ENCODE measurements at places on chromosomes 12 and 14. TPM values are rescaled to one million over a fixed set of nuclear protein-coding genes. Genes with fewer than 3 reads are reported as not detected.

The PLEKHD1 gene
- not detected for total RNA-seq

DNA sequence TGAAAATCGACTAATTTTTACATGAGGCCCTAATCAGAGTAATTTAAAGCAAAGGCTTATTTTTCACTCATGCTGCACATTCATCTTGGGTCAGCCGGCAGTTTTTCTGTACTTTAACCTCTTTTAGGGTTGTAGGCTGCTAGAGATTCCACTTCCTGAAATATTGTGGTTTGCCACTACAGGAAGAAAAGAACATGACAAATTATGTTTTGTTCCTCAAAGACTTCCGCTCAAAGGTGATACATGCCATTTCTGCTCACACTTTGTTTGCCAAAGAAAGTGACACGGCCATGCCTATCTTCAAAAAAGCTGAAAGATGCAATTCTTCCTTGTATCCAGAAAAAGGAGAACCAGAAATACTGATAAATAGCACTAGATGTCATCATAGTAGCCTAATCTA, 183.4 kb upstream of the PPFIA2 start:
- no peak for DNase-seq

GRCh38 chr12:96015672-96016071, 19.5 kb upstream of the HAL start:
- no peak for DNase-seq

GRCh38 chr14:55699131-55700057, 119.4 kb downstream of the KTN1 start:
- DNase-seq, result peak; percentile 90

DNA sequence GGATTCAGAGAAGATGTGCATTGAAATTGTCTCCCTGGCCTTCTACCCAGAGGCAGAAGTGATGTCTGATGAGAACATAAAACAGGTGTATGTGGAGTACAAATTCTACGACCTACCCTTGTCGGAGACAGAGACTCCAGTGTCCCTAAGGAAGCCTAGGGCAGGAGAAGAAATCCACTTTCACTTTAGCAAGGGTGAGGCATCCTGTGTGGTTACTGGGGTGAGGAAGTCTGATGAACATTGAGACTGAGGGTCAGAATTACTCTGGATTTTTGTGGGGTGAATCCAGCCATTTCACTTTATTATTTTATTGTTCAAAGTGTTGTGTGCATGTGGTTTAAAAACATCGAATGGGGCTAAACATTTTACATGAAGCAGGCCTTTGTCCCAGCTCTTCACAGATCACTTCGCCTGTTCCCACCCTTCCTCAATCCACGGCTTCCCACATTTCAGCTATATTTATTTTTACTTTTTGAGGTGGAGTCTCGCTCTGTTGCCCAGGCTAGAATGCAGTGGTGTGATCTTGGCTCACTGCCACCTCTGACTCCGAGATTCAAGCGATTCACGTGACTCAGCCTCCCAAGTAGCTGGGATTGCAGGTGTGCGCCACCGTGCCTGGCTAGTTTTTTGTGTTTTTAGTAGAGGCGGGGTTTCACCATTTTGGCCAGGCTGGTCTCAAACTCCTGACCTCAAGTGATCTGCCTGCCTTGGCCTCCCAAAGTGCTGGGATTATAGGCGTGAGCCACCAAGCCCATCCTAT, 40.6 kb downstream of the SUPT16H start:
- no peak for DNase-seq

All from Caki2 (cell line).